Right forelimb (tissue), 1 donor: ENCODE measurements at places on chromosomes 5 and 9.
A peak's percentile ranks its signal among the peaks of the same experiment; 100 is the strongest.

DNA sequence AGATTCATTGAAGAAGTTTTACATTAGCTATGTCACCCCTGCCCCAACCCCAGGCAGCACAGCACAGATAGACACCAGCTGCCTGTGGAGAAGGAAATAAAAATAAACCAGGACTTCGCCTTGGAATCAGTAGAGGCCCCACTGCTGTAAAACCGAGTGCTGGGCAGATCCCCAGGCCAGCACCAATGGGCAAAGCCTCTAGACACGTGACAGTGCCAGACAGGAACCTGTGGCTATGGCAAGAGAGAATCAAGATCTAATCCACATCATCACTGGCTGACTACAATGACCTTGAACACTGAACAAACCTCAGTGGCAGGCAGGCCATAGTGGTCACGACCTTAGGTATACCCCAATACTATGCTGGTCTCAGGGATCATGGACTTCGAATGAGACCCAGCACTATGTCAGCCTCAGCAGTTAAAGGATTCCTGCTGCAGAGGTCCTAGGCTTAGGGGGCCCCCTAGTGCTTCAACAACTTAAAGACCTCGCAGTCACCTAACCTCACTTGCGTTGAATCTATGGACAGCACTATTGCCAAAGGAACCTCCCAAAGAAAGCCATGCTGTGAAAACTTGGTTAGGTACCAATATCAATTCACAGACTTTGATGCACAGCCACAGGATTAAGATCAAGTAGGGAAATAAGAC, 2118.6 kb upstream of the C9orf72 start:
- no peak for DNase-seq

DNA sequence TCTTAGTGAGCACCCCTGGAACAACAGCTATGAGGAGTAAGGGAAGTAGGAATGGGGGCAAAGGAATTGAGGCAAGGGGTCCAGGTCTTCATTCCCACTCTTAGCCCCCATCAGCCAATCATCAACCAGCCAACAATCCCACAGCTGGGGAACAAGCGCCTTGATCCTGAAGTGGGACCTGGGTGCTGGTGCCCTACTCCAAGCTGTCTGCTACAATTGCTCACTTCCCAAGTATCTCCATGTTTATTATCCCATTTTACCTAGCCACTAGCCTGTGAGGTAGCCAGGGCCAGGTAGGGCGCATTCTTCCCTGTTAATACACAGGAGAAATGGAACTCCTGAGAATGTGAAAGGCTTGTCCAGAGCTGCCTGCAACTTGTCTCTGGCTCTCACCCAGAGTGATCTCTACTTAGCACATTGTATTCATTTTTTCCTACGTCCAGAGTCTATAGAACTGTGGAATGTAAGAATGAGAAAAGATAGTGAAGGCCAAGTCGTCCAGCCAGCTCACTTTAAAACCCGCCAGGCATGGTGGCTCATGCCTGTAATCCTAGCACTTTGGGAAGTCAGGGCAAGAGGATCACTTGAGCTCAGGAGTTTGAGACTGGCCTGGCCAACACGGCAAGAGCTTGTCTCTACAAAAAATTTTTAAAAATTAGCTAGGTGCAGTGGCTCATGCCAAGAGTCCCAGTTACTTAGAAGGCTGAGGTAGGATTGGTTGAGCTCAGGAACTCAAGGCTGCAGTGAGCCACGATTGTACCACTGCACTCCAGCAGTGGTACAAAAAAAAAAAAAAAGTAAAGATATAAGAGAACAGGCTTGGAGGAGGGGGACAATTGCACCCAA, 6.2 kb upstream of the DNAJC18 start:
- DNase-seq = no peak

GRCh38 chr9:23117616-23118015, 671.0 kb downstream of the DMRTA1 start:
- DNase-seq = no peak

DNA sequence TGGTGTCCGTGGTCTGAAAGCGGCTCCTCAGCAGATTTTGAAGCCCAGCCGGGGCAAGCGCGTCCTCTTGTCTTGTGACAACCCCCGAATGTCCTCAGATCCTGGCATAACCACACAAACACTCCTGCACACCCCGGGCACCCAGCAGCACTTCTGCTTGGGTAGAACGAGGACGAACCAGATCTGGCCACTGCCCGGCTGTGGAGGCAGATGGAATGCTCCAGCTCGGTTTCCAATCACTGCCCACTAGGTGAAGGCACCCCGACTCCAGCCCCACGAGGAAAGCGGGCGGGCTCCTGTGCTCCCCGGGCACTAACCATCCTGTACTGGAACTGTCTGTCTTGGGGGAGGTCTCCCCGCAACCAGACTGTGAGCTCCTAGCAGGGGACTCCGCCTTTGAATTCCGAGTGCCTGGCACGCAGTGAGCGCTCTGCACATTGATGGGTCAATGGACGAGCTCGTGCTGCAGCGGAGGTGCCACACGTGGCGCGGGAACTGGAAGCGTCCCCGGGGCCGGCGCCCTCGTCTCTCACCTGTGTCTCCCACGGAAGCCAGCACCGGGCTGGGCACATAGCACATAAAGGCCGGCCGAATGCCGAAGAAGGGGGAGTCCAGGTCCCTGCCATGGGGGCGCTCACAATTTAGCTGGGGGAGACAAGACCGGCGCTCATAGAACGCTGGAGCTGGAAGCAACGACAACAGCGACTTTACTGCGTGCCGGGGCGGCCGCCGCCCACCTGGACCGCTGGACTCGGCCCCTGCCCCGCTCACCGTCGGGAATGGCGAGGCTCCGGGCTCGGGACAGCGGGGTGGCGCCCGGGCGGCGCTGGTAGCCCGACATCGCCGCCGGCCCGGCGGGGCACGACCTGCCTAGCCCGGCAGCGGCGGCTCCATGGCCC, 608 bp downstream of the ENTR1 start:
- no peak for DNase-seq

GRCh38 chr5:31811210-31811609, 172.3 kb downstream of the PDZD2 start:
- DNase-seq = no peak

GRCh38 chr9:96206156-96206751, 95.7 kb downstream of the HSD17B3 start:
- DNase-seq = no peak

DNA sequence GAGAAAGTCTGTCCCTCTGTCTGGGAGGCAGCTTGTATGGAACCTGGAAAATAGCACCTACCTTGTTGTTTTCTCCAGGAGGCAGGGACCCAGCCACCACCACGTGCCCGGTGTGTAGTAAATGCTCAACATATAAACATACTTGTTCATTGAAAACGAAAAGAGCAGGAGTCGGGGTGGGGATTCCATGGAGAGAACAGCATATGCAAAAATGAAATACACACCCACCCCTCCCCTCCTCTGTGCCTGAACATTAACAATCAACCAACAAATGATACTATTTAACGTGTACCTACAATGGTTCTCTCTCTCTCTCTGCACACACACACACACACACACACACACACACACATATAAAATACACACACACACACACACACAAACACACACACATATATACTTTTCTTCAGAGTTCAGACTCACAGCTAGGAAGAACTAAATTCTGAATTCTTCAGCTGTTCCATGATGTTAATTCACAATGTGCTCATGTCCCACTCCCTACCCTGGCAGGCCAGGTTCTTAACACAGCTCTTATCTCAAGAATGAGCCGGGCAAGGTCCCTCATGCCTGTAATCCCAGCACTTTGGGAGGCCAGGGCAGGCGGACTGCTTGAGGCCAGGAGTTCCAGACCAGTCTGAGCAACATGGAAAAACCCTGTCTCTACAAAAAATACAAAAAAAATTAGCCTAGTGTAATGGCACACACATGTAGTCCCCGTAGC, 16.3 kb upstream of the DENND1A start:
- no peak for DNase-seq

DNA sequence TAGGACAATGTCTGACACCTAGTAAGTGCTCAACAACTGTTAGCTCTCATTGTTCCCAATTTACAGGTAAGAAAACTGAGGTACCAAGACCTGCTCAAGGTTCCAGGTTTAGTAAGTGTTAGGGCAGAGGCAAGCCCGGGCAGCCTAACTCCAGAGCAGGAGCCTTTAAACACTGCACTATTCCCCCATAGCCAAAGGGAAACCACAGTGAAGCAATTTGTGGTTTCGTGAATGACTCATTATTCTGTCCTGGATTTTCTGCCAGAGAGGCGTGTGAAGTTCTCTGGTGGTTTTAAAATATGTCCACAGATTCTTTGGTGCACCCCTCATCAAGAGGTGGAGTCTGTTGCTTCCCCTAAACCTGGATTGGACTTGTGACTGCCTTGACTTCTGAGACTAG, 1.0 kb upstream of the MCC start:
- DNase-seq = no peak

DNA sequence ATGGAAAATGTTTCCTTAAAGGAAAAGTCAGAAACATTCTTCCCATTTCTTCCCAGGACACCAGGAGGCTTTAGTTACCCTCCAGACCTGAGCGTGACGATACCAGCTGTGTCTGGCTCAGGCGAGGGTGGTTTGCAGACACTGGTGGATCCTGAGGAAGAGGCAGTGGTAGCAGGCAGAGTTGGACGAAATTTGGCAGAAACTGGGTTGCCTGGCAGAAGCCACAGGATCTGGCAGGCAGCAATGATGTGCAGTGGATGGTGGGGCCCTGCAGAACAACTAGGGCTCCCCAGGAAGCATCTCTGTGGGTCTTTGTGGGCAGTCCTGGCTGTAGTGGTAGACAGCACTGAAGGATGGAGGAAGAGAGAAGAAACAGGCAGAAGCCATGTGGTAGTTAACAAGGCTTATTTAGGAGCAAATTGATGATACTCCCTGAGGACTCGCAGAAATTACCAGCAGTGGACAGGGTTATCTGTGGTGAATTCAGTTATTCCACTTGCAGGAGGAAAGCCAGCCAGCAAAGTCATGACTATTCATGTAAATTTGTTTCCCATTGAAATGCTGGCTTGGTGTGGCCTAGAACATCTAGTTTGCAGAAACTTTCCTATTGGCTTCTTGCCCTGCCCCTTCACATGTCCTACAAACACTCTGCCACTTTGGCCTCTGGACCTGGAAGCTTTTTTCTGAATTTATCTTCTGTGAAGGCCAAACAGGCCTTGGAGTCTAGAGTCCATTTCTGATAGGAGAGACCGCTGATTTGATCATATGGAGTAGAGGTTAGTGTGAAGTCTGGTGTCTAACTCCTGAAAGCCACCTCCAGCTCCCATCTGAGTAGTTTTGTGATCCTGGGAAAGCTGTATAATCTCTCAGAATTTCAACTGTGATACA, 212.0 kb downstream of the DMRT2 start:
- DNase-seq = no peak

- no peak for DNase-seq
Observed at GRCh38 chr9:136536721-136537241, 9.1 kb downstream of the NOTCH1 start.

GRCh38 chr5:173834071-173834771, 53.9 kb upstream of the CPEB4 start:
- no peak for DNase-seq

DNA sequence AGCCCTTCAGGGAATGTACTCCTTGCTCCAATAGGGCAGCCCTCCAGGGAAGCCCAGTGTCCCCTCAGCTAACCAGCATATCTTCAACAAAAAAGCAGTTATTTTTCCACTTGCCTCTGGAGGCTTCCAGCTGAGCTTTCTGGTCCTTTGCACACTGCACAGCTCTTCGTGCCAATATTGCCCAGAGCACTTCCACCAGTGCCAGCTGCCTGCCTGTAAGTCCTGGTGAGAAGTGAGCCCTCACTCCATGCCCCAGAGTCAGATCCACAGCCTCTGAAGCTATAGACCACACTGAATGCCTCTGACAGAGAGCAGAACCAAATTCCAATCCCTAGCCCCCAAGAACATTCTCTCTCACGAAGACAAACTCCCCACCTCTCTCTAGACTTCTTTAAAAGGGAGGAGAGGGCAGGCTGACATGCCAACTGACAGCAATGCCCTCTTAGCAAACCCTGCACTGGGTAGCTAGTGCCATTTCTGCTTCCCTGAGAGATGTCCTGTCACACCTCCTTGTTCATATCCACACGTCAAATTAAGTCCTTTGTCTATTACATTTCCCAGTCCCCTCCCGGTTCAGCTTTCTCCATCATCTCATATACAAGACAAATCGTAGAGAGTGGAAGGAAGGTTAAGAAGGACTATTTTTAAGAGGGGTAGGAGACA, 12.7 kb upstream of the HEXB start:
- no peak for DNase-seq

DNA sequence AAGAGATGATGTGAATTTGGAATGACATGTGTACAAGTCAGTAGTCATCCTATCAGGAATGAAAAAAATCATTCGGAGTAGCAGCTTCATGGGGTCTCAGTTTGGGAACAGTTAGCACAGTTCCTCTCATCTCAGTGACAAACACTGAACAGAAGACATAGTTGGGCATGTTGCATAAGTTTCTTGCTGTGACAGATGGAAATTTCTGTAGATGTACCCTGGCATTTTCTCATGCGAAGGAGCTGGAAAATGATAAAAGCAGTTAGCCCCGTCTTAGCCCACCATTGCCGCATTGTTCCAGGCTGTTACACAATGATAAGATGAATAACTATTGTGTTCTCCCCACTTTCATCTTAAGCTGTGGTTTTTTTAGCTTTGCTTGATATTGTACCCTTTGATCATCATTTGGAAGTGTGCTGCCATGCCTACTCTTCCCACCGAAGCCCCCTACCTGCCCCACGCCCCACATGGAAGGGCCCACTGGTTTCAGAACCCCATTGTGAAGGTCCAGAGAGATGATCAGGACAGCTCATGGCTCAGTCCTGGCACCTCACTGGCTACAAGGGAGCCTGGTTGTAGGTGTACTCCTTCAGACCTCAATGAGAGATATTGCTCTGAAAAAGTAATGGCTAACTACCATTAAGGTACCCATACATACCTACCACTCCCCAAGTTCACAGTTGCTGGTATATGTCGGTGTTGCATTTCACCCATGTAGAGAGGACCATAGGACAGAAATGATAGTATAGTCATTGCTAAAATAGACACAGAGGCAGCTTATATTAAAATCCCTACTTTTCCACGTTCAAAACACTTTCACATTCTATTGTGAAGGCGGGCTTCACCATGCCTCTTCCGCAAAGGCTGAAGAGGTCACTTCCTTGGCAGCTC, 38.8 kb downstream of the SFXN1 start:
- no peak for DNase-seq

DNA sequence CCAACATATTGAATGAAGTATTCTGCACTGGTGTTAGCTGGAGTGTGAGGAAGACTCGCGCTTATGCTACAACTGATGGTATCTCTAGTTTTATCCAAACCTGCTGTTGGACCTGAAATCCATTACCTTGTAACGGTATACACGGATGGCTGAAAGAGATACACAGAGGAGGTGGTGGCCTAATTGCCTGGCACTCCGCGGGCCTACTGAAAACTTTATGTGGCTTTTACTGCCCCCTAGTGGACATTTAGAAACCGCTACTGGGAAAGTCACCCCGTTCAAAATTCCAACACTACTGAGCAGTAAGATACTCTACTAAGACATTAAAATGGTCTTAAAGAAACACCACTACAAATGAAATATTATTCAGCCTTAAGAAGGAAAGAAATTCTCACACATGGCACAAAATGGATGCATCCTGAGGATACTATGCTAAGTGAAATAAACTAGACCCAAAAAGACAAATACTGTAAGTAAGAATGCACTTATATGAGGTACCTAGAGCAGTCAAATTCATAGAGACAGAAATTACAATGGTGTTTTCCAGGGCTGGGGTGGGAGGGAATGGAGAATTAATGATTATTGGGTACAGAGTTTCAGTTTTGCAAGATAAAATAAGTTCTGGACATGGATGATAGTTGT, 100.4 kb downstream of the TTLL11 start:
- DNase-seq = peak; percentile 60
